Activated naive CD4-positive, alpha-beta T cell treated with Interleukin-2 at 50 U/mL for 16 hours (primary cell): ENCODE measurements at places on chromosomes 1 and 21.

GRCh38 chr1:240492832-240493440, 119.0 kb downstream of the GREM2 start:
- peak; percentile 15 for DNase-seq

- no peak for DNase-seq
These were observed 55.6 kb downstream of the CLSTN1 start for GRCh38 chr1:9767964-9768668.

DNA sequence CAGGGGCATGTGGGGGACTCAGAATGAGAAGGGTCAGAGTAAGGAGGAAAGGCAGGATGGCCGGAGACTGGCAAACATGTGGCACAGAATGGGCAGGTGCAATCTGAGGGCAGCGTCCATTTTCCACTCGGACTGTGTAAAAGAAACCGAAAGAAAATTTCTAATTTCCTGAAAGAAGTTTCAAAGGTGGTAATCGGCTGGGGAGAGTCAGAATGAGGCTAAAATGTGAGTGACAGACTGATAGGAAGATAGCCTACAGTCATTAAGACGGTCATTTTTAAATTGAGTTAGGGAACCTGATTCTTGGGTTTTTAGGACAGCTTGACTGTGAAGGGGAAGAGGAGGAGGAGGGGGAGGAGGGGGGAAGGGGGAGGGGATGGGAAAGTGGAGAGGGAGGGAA, 23.6 kb downstream of the COA6 start:
- no peak for DNase-seq

DNA sequence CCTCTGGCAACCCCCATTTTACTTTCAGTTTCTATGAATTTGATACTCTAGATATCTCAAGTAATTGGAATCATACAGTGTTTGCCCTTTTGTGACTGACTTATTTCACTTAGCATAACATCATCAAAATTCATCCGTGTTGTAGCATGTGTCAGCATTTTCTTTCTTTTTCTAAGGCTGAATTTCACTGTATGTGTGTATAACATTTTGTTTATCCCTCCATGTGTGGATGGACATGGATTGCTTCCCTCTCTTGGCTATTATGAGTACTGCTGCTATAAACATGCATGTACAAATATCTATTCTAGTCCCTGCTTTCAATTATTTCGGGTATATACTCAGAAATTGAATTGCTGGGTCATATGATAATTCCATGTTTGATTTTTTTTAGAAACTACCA, 97.3 kb downstream of the MAP3K21 start:
- DNase-seq = no peak

GRCh38 chr1:40748841-40749718, 34.5 kb upstream of the KCNQ4 start:
- DNase-seq = no peak

DNA sequence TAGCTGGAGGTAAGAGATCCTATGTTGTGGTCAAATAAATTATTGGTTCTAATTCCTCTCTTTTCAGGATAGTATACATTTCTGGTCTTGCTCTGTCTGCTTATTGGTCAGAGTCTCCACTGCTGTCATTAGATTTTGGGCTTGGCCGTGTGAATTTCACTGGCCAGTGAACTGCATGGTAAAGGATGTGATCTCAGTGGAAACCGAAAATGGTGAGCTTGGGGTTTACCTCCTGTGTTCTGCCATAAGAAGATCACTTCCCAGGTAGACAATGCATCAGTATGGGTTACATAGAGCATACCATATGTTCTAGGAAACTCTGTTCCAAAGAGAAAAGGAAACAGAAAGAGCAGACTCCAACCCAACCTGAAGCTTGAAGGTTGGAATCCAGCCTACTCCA, 1123.3 kb upstream of the B3GALT2 start:
- DNase-seq = no peak

DNA sequence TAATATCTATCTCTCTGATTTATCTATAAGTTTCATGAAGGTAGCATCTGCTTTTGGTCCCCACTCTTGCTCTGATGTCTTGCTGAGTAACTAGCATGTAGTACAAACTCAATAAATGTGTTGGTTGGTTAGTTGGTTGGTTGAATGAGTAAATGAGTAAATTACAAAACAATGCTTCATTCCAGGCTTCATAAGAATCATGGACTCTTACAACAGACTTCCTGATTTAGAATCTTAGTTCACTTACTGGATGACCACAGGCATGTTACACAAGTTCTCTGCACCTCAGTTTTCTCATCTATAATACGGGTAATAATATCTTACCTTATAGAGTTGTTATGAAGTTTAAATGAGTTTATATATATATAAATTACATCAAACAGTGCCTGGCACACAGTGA, 98.6 kb downstream of the ZNF281 start:
- DNase-seq = no peak

- no peak for DNase-seq
These were observed 3.1 kb downstream of the CLIC6 start for GRCh38 chr21:34671891-34672290.

DNA sequence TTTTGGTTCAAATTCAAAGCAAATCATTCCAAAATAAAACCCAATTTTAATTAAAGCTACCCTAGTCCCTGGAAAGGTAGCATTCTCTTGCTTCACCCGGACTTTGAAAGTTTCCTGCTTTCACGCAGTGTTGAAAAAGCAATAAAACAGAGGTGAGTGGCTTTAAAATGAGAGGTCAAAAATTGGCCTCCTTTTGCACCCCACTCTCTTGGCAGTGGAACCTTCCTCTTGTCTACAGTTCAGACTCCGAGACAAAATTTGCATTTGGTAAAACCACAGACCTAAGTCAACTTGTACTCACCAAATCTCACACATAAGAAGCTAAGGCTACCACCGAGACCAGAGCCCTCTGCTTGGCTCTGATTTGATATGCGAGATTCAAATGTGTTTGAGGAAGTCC, 252.7 kb downstream of the TTLL7 start:
- no peak for DNase-seq

DNA sequence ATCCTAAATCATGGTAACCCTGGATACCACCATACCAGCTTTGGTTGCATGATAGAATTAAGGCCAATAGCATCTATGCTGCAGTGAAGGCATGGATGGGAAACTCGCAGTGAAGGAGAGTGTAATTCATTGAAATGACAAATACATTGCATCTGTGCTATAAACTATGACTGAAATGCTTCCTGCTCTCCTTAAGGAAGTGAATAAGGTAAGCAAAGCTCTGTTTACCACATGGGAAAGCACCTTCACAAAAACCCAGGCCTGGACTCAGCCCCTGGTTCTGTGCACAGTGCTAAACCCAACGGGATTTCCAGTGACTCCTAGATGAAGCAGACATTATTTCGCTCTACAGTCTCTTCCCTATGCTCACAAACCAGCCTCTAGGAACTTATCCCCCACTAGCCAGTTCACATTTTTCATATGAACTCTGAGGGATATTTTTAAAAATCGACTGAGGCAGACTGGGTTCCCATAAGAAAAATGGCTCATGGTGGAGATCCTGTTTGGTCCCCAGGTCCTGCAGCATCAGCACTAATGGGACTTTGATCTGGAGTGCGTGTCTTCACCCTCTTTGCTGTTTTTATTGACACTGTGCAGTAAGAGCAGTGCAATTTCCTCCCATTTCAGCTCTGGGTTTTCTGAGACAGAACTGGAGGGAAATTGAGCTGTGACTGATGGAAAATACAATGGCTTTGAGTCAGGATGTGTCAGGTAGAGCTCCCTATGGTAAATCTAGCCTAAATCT, 362.7 kb downstream of the SIPA1L2 start:
- DNase-seq = no peak

- DNase-seq = no peak
These were observed 894.0 kb downstream of the KCNT2 start for GRCh38 chr1:195714248-195714647.

- peak; percentile 60 for DNase-seq
These were observed 21.5 kb upstream of the LEFTY2 start for GRCh38 chr1:225962440-225962975.
